ENCODE measurements at places on chromosomes 2 and 18.

- peak; percentile 1 for DNase-seq
These were observed 223.5 kb downstream of the UBE2E3 start for GRCh38 chr2:181203916-181204315.

GRCh38 chr2:8306530-8307351 lies 375.1 kb upstream of the ID2 start:
- no peak for DNase-seq

DNA sequence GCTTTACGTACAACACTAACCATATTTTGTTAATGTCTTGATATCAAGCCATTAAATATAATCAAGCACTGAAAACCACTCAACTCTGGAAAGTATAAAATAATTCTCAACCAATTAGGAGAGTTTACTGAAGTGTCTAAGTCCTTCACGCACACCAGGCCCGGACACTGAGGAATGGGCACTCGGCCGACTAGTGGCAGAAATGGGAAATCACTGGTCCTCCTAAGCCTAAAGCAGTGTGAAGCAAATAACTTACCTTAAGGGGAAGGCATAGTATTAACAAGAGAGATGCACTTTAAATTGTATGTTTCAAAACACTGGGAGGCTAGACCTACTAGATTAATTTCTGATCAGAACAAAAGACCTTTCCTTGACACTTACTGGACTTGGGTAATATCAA lies 45.7 kb downstream of the FAM210A start:
- DNase-seq: no peak

GRCh38 chr18:61398961-61399705 lies 65.9 kb downstream of the CDH20 start:
- no peak for DNase-seq

DNA sequence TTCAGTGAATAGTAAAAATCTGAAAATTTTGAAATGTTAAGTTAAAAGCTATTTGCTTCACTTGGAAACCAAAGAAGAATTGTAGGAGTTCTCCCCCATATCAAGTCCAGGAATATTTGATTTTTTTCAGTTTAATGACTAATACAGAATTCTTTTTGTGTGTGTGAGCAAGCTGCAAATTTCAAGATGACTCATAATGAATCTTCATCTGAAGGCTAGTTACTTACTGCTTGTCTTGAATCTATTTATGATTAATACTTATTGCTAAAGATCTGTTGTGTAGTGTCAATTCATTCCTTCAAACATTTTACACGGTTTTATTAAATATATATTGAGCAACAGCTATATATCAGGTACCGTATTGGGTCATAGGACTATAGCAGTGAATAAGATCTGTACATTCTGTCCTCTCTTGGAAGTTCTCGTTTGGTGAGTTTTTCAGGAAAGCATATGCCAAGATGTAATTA lies 47.8 kb upstream of the CAVIN2 start:
- DNase-seq: peak; percentile 55

DNA sequence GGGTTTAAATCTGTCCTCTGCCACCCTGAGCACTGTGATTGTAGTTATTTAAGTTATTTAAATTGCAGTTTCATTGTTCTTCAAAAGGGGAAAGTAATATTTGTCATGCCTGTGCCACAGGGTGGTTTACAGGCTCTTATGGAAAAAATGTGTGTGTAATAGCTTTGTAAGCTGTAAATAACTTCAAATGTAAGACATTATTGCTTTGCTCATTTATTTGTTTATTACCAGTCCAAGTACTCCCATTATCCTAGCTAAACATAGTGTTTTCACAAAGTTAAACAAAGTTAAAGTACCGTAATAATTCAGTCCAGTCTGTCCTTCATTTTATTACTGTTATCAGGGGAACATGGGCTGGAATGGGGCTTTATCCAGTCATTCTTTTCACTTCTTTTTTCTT lies 43.4 kb upstream of the IGFBP2 start:
- DNase-seq: no peak

- DNase-seq: no peak
These were observed 33.9 kb downstream of the INO80C start for GRCh38 chr18:35463827-35464226.

DNA sequence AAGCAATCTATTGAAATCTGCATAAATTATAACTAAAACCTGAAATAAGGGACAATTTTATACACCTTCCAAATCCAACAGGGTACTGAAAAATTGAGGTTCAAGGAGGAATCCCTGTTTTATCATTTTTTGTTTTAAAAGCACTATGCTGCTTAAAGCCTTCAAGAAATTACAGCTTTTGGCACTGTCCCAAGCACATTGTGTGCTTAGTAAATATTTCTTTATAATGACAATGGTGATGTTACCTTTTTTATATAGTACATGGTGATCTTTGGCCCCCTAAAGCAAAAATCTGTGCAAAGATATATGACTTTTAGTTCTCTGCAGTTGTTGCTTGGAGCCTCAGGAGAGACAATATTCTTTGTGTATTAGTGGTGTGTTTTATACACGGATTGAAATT lies 71.6 kb upstream of the EFEMP1 start:
- no peak for DNase-seq

GRCh38 chr2:207926133-207926988 lies 99.0 kb downstream of the PLEKHM3 start:
- no peak for DNase-seq

DNA sequence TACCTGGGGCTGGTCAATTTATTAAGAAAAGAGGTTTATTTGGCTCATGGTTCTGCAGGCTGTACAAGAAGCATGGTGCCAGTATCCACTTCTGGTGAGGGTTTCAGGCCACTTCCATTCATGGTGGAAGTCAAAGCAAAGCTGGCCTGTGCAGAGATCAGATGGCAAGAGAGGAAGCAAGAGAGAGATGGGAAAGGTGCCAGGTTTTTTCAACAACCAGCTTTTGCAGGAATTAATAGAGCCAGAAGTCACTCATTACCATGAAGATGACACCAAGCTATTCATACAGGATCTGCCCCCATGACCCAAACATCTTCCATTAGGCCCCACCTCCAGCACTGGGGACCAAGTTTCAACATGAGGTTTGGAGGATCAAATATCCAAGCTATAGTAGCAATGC lies 56.8 kb upstream of the ST3GAL5 start:
- DNase-seq: no peak

DNA sequence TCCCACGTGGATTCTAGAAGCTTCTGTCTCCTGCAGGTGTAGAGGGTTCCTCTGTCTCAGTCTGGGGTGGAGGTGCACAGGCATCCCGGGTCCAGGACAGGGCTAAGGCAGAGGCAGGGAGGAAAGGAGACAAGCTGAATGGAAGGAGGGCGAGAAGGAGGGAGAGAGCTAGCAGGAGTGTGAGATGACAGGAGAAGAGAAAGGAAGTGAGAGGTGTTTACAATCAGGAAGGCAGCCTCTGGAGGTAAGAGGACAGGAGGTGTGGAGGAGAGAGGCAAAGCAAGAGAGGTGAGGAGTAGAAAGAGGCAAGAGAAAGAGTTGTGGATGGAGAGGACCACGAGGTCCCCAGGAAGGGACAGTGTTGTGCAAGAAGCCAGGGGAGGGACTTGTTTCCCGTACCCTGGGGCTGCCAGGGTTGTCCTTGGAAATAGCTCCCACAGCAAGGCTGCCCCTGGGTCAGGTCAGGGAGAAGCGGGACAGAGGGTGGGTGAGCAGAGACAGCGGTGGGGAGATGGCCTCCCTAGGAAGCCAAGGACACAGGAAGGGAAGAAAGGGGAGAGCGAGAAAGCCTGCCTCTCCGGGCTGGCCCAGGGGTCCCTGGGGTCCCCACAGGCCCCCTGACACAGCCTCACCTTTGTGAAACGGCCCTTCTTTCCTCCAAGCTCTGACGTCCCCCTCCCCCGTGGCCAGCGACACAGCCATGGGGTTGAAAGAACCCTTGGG lies 136.9 kb downstream of the CYP26B1 start:
- DNase-seq: no peak

DNA sequence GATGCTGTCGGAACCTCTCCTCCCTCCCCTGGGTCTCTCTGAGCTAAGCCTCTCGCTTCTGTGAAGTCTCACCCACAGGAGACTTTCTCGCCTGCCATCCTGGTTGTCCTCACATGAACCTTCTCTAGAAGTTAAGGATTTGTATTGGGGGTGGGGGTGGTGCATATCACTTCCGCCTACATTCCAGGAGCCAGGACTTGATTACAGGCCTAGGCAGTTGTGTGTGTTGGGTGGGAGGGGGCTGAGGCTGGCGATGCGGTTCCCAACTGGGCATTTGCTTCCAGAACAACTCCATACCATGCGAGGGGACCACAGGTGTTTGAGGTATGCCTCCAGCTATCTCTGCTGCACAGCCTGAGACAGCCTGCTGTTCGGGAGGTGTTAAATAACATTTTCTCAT lies 56.8 kb upstream of the MGAT4A start:
- DNase-seq: no peak

DNA sequence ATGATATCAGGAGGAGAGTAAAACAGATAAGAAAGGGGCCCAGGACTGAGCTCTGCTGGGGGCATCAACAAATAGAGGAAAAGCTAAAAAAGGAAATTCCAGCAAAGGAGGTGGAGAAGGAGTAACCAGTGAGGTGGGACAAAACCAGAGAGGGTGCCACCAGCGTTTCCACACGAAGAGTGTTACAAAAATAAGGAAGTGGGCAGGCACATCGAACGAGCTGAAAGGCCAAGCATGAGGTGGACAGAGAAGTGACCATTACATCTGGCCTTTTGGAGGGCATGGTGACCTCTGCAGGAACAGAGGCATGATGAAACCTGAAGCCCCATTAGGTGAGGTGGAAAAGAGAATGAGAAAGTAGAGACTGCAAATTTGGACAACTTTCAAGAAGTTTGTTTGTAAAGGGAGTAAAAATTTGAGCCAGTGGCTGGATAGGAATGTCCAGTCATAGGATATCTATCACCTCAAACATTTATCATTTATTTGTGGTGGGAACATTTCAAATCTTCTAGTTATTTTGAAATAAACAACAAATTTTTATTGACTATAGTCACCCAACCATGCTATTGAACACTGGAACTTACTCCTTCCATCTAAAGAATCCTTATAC lies 18.4 kb upstream of the VIT start:
- DNase-seq: no peak

- DNase-seq: peak; percentile 51
These were observed 60.8 kb downstream of the MBP start for GRCh38 chr18:77071711-77072292.

DNA sequence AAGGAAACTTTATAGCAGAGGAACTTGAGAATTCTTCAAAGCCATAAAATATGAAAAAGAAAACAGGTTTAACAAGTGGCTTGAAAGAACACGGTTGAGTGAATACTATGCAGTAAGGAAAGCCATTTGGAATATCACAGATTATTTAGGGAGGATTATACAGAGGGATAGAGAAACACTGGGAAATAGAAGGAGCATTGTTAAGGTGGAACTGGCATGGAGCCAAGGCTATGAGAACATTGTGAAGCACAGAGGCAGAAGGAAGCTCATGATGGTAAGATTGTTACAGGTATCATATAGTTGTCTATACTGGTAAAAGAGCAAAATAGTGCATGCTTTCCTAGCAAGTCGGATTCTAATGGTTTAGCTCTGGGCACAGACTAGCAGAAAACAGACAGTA lies 87.1 kb downstream of the SS18 start:
- DNase-seq: no peak

- DNase-seq: no peak
These were observed 487.8 kb downstream of the GALR1 start for GRCh38 chr18:77737405-77737804.

DNA sequence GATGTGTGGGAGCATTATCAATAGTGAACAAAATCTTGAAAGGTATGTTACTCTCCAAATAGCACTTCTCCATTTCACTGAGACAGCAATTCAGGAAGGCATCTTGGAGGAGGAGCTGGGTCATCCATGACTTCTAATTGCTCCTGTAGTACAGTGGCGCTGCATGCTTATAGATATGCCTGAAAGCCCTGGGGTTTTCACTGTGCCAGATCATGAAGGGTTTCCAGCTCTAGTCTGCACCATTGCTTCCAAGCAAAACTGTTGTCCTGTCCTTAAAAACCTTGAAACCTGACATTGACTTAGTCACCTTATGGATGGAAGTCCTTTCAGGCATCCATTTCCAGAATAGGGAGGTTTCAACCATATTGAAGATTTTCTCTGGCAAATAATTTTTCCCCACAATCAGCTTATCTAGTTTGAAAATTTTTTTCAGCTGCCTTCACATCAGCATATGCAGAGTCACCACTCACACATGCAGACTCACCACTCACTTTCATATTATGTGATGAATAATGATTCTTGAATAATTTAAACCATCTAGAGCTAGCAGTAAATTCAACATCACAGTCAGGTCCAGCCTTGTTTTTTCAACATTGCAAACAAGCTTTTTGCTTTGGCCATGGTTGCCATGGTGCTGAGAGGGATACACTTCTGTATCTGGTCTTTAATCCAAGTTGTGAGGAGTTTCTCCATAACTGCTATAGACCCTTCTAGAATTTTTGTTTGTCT lies 297.1 kb downstream of the CLIP4 start:
- DNase-seq: no peak

DNA sequence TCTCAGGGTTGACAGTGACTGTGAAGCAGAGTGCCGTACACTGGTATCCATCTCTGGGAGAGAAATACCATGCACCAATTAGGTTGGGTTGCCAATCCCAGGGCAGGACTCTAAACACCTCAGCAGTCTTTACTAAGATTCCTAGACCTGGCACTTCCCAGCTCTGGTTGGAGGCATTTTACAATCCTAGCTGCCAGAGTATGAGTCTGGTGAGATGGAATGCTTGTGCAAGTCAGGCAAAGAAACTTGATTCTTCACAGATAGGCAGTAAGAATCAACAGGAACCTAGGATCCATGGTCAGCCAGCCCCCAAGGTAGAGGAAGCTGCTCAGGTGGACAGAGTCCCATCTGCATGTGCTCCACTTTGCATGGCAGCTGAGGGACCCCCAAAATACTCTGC lies 6.0 kb upstream of the UGT1A5 start:
- no peak for DNase-seq

DNA sequence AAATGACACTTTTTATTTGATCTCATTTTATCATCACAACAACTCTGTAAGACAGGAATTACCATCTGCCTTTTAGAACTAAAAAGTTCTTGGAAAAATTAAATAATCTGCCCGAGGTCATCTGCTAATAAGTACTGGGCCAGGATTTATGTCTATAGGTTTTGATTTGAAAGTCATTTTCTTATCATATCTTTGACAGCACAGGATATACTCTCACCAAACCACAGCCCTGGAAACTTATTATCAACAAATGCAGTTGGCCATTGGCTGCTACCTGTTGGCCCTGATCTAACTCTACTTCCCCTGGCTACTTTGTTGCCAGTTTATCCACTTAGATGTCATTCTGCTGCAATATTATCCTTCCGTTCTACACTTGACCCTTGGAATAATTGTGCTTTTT lies 354.6 kb downstream of the RAD51AP2 start:
- DNase-seq: no peak

- DNase-seq: no peak
These were observed 1.3 kb downstream of the ADCYAP1 start for GRCh38 chr18:905948-906415.

GRCh38 chr2:221649051-221649775 lies 77.1 kb upstream of the EPHA4 start:
- no peak for DNase-seq

- no peak for DNase-seq
These were observed 620.6 kb upstream of the ID2 start for GRCh38 chr2:8061219-8061618.

- DNase-seq: no peak
These were observed 76.8 kb upstream of the THUMPD2 start for GRCh38 chr2:39855856-39856255.

Data from HTR-8/SVneo (cell line).